Spinal cord (tissue), 10 donors: ENCODE measurements at places on chromosomes 5 and 9. TPM values are rescaled to one million over a fixed set of nuclear protein-coding genes. Genes with fewer than 3 reads are reported as not detected.

The TMC1 gene
- total RNA-seq, result 0.39 TPM

The FRMD3 gene
- total RNA-seq, result 26.8 TPM

The LCN2 gene
- 0.28 TPM for total RNA-seq

The PCDHAC2 gene
- 6.3 TPM for total RNA-seq

The SPACA9 gene
- 3.4 TPM for total RNA-seq

The CMBL gene
- total RNA-seq, result 67.1 TPM

The ZNF354B gene
- total RNA-seq, result 21.6 TPM

The PCDHB11 gene
- total RNA-seq, result 7.6 TPM

The NR5A1 gene
- total RNA-seq, result 0.11 TPM

The SLC24A2 gene
- total RNA-seq, result 35.7 TPM

The CDH18 gene
- 27.1 TPM for total RNA-seq

The ANGPTL2 gene
- total RNA-seq, result 22.1 TPM

The ESM1 gene
- total RNA-seq, result 1.6 TPM

The GOLM1 gene
- 134 TPM for total RNA-seq

The TPPP gene
- 17.4 TPM for total RNA-seq

The EHMT1 gene
- total RNA-seq, result 35.8 TPM

The FCN1 gene
- 13.8 TPM for total RNA-seq

The PTGS1 gene
- 4.0 TPM for total RNA-seq

The NMUR2 gene
- total RNA-seq, result 0.30 TPM

The PRR7 gene
- 8.8 TPM for total RNA-seq

The KLHL9 gene
- total RNA-seq, result 70.6 TPM

The HRCT1 gene
- total RNA-seq, result 1.6 TPM

The ANXA6 gene
- total RNA-seq, result 301 TPM

The SLC6A7 gene
- total RNA-seq, result 4.4 TPM

The SOX30 gene
- total RNA-seq, result not detected

The CTNNAL1 gene
- total RNA-seq, result 84.8 TPM

The MORN5 gene
- 18.7 TPM for total RNA-seq

The WDR38 gene
- total RNA-seq, result 7.9 TPM

The GRM6 gene
- total RNA-seq, result 0.06 TPM

The TUT7 gene
- total RNA-seq, result 30.7 TPM

The ADGRD2 gene
- 0.50 TPM for total RNA-seq

The C9orf50 gene
- not detected for total RNA-seq

The PITX1 gene
- not detected for total RNA-seq

The TAF11L9 gene
- total RNA-seq, result not detected

The SVEP1 gene
- 7.5 TPM for total RNA-seq

The NPR2 gene
- total RNA-seq, result 15.0 TPM

The IFNA4 gene
- total RNA-seq, result not detected

The MARCHF11 gene
- total RNA-seq, result 5.5 TPM

The TXNDC8 gene
- not detected for total RNA-seq

The DNAJB5 gene
- 16.9 TPM for total RNA-seq

The SLC36A2 gene
- total RNA-seq, result 0.06 TPM

The BRINP1 gene
- 83.5 TPM for total RNA-seq

The SCGB3A2 gene
- not detected for total RNA-seq

The BHMT2 gene
- total RNA-seq, result 4.3 TPM

The LRRC19 gene
- total RNA-seq, result not detected

The FCN2 gene
- not detected for total RNA-seq

The ARL10 gene
- total RNA-seq, result 27.2 TPM

The CCNB1 gene
- 38.0 TPM for total RNA-seq

The HSPB3 gene
- 1.4 TPM for total RNA-seq

The LURAP1L gene
- 13.3 TPM for total RNA-seq

The FBN2 gene
- total RNA-seq, result 134 TPM

The PCDHGA8 gene
- total RNA-seq, result 4.6 TPM

The DOK3 gene
- total RNA-seq, result 5.6 TPM

The NR2F1 gene
- 64.5 TPM for total RNA-seq

The ADAMTS12 gene
- 44.5 TPM for total RNA-seq

The SPINK5 gene
- 0.10 TPM for total RNA-seq

The ARSI gene
- total RNA-seq, result 17.5 TPM
